NCI-H524 treated with DMSO at 0.1 percent for 48 hours (cell line): ENCODE measurements at places on chromosomes 4 and X.

DNA sequence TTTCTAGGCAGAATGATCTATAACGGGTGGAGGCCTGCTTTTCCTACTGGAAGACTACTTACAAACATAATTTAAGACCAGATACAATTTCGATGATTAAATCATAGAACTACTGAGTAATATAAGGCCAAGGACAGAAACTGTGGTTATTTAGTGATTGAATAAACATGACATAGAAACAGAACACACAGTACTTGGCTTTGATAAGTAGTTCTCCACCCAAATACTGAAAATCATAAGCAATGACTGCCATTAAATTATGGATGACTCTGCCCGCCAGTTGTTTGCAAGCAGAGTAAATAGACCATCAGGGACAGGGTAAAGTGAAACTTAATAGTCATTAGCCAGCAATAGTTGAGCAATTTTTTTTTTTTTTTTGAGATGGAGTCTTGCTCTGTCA lies 17.2 kb upstream of the SMIM14 start:
- DNase-seq = no peak

DNA sequence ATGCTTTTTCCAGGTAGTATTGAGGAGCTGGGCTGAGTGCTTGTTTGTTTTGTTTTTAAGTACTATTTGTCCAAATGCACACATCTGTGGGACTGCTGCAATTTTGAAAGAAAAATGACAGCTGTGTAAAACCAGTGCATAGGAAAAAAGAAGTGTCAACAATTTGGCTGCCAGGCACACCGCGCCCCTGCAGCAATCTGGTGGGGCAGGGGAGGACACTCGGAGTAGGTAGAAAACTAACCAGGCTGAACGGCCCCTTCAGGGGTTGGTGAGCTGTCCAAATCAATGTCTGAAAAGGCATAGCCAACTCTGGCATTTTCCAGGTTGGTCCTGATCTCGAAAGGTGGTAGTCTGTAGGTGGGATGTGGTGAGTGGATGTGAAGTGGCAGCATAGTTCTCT lies 1.1 kb downstream of the LDOC1 start:
- no peak for DNase-seq

DNA sequence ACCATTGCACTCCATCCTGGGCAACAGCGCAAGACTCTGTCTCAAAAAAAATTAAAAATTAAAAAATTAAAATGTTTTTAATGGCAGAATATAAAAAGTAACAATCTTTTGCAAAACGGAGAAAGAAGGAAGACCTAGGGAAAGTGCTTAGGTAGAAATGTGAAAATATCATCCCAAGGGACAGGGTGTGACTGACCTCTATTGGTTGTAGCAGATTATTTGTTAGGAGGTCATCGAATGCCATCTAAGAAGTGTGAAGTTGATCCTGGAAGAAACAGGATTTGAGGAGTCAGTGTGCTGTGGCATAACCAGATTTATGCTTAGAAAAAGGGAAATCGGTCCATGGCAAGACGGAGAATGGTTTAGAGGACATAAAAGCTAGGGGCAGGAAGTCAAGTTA lies 18.1 kb upstream of the C4orf36 start:
- DNase-seq = no peak

DNA sequence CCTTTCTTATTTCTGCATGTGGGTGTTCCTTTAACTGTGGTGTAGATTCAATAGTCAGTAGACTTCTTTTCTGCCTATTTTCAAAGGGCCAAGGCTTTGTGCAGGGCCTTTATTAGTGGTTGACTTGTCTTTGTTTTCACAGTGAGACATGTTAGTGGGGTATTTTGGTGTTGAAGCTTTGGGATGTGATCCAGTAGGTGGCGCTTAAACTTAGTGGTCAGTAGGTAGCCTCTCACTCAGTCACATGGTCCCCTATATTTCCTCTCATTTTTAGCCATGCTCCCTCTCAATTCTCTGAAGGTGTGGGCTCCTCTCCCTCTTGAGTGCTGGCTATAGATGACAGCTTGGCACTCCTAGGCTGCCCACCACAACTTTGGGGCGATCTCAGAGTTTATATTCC lies 23.4 kb upstream of the SLC10A7 start:
- DNase-seq = no peak

GRCh38 chr4:126899331-126899801 lies 733.4 kb upstream of the INTU start:
- no peak for DNase-seq

DNA sequence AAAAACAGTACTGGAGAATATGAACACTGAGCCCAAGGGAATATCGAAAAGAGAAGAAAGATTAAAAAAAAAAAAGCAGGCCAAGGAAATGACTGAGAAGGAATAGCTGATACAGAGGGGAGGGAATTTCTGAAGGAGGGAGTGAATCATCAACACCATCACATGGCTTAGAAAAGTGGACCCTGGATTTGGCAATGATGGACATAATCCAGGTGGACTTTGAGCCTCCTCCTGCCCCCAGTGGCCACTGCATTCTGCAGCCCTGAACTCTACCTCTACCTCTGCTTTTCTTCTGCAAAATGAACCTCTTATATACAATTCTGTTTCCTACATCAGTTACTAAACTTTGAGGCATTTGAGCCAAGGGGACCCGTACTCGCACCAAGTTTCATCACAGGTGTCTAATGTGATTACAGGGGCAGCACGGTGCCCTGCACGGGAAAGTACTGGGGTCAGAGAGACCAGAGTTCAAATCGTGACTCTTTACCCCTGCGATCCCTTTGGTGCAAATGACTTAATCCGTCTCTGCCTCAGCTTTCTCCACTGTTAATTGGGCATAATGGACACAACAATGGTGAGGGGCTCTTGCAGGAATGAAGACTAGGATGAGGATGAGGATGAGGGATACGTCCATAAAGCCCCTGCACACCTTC lies 1.1 kb downstream of the OCIAD2 start:
- no peak for DNase-seq

DNA sequence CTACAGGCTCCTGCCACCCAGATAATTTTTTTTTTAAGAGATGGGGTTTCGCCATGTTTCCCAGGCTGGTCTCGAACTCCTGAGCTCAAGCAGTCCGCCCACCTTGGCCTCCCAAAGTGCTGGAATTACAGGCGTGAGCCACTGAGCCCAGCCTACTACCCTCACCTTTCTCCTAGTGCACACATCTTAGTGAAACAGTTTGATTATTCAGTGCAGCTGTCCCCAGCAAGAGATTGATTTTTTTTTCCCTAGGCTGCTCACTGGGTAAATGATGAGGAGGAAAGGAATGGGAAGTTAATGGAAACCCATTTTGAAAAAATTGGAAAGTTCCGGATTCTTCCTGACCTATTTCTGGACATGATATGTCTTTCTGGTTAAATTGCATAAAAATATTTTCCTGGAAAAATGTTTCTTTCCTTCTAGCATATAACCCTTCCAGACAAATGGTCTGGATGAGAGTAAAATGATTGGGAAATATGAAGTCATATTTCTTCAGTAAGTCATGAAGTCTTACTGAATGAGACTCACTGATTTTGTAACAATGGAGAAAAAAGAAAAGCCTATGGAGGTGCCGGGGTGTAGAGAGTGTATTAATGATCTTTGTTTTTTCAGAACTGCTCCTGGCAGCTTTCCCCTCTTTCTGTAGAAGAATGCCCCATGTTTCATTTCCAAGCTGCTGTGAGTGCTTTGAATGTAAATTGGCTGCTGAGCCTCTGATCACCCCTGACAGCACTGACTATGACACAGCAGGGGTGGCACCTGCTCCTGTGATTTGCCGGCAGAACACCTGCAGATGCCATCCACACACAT lies 19.5 kb upstream of the ZNF41 start:
- no peak for DNase-seq

GRCh38 chrX:134625315-134625718 lies 33.0 kb downstream of the PLAC1 start:
- no peak for DNase-seq

DNA sequence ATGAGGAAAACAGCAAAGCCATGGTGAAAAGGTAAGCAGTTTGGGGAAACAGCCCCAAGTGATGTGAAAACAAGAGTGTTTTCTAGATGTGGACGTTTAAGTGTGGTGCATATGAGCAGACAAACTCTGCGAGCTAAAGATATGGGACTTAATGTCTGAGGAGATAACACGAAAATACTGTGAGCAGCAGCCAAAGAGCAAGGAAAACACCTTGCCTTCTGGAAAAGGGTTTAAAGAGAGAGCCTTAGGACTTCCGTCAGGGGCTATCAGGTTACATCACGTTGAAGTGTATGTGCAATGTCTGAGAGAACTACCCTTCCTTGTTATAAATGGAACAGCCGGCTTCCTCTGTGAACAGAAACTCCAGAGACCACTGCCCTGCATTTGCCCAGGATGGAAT lies 54.2 kb downstream of the LEF1 start:
- DNase-seq = no peak

DNA sequence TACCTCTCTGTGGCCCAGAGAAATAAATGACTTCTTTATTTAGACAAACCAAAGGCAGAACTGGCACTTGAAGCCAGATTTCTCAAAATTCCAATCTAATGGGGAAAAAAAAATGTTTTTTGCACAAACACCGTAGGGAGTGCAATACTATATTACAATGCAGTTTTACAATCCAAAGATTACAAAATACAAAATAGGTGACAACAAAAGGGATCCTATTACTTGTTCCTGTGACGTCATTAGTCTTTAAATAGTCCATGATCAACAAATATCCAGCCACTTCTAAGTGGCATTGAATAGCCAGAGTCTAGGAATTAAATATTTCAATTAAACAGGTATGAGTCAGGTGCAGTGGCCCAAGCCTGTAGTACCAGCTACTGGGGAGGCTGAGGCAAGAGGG lies 3.0 kb upstream of the APBB2 start:
- no peak for DNase-seq

DNA sequence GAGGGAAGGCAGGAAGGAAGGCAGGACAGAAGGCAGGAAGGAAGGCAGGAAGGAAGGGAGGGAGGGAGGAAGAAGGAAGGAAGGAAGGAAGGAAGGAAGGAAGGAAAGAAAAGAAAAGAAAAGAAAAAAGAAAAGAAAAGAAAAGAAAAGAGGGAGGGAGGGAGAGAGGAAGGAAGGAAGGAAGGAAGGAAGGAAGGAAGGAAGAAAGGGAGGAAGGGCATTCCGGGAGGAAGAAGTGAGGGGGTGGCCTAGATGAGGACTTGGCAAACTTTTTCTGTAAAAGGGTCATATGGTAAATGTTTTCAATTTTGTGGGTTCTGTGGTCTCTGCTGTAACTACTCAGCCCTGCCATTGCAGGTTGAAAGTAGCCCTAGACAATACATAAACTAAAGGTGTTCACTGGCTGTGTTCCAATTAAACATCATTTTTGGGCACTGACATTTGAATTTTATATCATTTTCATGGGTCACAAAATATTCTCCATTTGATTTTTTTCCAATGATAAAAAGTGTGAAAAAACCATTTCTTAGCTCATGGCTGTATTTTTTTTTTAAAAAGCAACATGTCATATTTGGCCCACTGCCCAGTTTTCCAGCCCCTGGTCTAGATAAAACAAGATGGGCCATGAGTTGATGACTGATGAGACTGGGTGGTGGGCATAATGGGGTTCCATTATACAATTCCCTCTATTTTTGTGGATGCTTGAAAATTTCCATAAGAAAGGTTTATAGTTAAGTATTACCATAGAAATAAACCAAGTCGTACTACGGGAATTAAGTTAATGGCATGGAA lies 3.1 kb downstream of the ZNF630 start:
- DNase-seq = no peak
